ENCODE measurements at places on chromosomes 2 and 18.

GRCh38 chr2:191638079-191638801 is 39.7 kb upstream of the NABP1 start:
- no peak for DNase-seq

DNA sequence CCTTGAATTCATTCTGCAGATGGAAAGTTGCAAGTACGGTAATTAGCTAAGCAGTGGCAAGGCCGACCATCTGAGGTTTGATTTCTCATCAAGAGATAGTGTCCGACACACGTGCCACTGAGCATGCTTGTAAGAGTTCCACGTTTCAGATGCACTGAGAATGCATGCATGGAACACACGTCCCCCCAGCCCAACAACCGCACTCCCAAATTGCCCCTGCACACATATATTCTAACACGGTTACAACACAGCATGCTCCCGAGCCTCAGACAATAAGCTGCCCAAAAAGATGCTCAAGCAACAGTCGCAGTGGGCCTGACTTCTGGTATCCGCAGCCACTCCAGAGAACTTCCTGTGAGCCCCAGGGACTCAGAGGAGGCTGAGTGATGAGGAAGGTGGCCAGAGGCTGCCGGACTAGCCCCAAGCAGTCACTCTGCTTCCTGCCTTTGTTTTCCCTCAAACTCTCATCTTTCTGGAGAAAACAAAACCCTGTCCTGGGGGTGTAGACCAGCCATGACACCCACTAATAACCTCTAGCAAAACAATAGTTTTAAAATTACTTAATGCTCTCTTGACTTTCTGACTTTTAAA is 204.0 kb downstream of the TGIF1 start:
- no peak for DNase-seq

- DNase-seq = no peak
These were observed 6.1 kb upstream of the GPC1 start for GRCh38 chr2:240429341-240429871.

DNA sequence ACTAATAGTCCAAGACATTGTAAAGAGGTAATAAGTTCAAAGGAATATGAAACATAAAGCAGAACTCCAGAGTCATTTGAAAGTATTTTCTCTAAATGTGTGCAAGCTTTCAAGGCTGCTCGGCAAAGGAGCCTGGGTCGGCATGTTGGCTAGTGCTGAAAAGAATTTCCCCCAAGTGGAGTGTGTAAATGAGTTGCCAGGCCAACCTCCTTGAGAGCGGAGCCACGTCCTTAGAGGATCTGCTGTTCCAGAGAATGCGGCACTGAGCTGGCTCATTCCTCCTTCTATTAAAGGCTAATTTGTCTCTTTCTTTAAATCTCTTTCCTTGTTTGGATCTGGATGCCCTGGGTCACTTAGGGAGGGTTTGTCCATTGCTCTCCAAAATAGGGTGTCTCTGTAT is 127.5 kb downstream of the RDH14 start:
- no peak for DNase-seq

- DNase-seq = peak; percentile 27
These were observed 4.4 kb downstream of the ACTR2 start for GRCh38 chr2:65231892-65232477.

GRCh38 chr18:69946608-69947155 is 991 bp downstream of the CD226 start:
- no peak for DNase-seq

DNA sequence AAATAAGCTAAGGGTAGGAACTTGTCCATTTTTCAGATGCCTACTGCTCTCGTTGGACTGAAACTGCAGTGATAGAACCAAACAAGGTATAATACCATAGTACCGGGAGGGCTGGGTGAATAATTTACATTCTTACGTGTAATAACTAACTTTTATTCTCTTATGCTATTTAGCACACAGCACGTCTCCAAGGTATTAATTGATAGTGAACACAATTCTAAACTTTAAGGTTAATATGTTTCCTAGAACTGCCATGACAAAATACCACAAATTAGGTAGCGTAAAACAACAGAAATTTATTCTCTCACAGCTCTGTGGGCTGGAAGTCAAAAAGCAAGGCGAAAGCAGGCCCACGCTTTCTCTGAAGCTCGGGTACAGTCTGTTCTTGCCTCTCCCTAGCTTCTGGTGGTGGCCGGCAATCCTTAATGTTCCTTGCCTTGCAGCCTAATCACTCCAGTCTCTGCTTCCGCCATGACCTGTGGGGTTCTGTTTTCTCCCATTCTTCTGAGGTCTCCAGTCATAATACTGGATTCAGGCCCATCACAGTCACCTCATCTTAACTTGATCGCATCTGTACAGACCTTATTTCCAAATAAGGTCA is 5.6 kb upstream of the BCL2 start:
- DNase-seq = no peak

DNA sequence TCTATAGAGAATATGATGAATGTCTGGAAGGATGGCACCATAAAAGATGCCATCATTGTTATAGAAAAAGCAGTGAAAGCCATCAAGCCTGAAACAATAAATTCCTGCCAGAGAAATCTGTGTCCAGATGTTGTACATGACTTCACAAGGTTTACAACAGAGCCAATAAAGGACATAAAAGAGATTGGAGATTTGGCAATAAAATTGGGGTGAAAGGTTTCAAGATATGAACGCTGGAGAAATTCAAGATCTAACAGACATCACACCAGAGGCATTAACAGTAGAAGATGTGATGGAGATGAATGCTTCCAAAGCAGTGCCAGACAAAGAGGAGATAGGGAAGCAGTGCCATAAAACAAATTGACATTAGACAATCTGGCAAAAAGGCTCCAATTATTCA is 518.8 kb upstream of the ACVR2A start:
- DNase-seq = no peak

DNA sequence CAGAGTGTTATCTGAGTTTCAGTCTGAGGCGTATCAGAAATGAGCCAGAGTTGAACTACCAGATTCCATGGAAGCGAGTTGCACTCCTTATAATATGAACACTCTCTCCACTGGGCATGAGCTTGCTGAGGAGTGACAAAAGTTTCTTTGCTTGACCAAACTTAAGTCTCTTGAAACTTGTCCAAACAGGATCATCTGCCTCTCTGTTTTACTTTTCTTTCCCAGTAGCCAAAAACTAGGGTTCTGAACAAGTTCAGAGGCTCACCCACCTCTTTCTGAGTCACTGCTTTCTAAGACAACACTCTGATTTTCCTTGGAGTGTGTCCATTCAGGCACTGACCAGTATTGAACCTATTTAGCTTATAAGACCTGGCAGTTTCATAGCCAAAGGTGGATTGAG is 233.2 kb upstream of the TCF4 start:
- DNase-seq = no peak

GRCh38 chr2:145321344-145321743 is 801.4 kb upstream of the ZEB2 start:
- no peak for DNase-seq

DNA sequence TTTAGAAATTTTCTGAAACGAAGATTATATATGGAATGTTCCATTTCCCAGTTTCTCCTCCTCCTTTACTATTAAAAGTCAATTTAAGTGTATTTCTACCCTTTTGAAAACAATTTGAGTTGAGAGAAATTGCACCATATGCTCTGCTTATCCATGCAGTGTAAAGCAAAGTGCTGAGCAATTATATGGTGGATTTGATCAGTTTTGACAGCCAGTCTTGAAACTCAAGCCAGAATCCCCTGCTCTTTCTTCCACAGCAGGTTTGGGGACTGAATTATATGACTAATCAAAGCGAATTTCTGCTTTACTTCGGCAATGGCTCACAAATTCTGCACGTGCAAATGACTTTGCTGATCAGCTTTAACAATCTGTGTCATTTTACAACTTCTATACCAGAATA is 1183.6 kb downstream of the LRP1B start:
- no peak for DNase-seq

DNA sequence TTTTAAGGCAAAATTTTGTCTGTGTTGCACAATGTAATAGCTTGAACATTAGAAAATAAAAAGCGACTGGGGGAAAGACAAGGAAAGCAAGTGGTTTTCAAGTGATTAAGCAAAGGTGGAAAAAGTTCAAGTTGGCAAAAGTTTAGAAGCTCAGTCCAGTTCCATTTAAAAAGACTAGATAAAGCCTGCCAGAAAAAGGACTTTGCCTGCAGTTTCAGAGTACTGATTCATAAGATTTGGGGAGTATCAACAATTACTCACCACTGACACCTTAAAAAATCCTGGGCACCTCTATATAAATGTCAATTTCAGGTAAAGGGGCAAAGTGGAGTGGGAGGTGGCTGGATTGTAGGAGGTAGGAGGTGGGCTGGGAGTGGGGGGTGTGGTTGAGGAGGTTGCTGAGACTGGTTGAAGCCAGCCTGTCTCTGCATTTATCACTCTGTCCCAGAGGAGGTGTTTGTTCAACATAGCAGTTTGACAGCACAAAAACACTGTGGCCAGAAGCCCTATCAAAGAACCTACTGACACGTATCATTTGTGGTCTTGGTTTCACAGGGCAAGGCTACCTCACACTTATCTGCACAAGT is 14.6 kb downstream of the ZEB2 start:
- DNase-seq = no peak

- no peak for DNase-seq
These were observed 370.4 kb downstream of the MTX2 start for GRCh38 chr2:176639671-176640070.

GRCh38 chr18:23992089-23992940 is 22.2 kb upstream of the TTC39C start:
- DNase-seq = no peak

DNA sequence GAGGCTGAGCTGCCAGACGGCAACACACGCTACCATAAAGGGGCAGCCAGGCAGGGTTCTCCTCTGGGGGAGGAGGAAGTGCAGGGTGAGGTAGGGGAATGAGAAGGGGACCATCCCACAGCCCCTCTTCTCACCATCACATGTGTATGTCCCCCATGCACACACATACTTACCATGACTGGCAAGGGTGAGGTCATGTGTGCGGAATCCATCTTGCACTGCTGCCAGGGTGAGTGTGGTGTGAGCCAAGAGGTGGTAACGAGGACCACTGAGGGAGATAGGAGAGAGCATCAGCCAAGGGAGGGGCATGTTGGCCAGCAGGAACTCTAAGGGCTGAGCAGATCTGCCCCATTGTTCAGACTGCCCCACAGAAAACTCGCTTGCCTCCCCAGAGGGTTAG is 7.1 kb downstream of the WDR54 start:
- no peak for DNase-seq

- no peak for DNase-seq
These were observed 1304.5 kb upstream of the SLC39A10 start for GRCh38 chr2:194352505-194352904.

DNA sequence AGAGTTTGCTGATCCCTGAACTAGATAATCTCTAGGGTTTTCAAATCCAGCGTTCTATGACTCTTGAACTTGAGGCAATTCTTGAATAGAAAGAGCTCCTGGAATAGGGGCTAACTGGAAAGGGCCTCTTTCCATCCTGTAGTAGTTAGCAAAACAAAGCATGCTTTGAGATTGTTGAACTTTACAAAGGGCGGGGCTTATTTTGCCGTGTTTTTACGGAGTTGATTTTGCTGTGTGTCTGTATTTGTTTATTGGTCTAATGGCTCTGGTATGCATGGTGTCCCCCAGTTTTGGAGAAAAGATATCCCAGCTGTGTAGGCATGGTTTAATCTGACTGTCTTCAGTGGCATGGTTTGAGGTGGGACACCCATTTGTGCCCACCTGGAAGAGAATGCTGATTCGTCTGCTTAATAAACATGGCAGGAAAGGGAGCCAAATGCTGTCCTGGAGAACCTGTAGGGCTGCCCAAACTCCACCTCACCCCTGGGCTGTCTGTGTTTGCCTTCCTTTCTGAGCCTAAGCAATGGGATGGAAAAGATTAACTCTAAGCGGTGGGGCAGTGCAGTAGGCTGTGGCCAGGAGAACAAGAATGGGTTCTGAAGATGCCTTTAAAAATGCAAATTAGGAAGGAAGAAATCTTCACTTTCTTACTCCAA is 74.1 kb upstream of the FOSL2 start:
- DNase-seq = no peak

DNA sequence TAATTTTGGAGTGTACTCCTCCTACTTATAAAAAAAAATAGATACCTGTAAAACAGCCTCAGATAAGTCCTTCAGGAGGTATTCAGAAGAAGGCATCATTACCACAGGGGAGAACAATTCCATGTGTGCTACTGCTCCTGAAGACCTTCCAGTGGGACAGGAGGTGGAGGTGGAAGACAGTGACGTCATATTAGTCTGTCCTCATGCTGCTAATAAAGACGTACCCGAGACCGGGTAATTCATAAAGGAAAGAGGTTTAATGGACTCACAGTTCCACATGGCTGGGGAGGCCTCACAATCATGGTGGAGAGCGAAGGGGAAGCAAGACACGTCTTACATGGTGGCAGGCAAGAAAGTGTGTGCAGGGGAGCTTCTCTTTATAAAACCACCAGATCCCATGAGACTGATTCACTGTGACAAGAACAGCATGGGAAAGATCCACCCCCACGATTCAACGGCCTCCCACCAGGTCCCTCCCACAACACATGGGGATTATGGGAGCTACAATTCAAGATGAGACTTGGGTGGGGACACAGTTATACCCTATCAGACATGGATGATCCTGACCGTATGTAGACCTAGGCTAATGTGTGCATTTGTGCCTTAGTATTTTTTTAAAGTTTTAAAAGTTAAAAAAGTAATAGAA is 98.4 kb downstream of the NDUFA10 start:
- no peak for DNase-seq

GRCh38 chr2:172095905-172096625 is 6.6 kb downstream of the DLX2 start:
- no peak for DNase-seq

- no peak for DNase-seq
These were observed 60.0 kb downstream of the ROCK1 start for GRCh38 chr18:21051620-21052019.

GRCh38 chr18:7147399-7147798 is 29.8 kb upstream of the LAMA1 start:
- DNase-seq = no peak

GRCh38 chr2:112623913-112624777 is 21.6 kb upstream of the SLC20A1 start:
- DNase-seq = peak; percentile 49

DNA sequence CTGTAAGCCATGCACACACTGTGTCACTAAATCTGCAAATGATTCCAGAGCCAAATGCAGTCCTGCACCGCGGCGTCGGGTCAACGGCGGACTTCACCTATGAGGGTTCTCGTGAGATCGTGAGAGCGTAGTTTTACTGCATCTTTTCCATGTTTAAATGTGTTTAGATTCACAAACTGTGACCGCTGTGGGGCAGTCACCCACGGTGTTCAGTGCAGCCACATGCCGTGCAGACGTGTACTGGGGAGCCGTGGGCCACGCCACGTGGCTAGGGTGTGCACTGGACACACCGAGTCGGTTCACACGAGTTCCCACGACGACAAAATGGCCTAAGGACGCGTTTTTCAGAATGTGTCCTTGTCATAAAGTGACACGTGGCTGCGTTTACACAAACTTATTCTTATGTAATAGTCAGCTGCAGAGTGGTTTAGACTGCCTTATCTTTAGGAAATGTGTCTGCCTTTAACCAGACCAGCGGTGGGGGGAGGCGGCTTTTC is 34.1 kb downstream of the NFATC1 start:
- no peak for DNase-seq

GRCh38 chr2:172510088-172510487 is 45.8 kb upstream of the PDK1 start:
- no peak for DNase-seq

All from GM12864 (cell line).